ENCODE measurements at places on chromosomes 7 and 10.

DNA sequence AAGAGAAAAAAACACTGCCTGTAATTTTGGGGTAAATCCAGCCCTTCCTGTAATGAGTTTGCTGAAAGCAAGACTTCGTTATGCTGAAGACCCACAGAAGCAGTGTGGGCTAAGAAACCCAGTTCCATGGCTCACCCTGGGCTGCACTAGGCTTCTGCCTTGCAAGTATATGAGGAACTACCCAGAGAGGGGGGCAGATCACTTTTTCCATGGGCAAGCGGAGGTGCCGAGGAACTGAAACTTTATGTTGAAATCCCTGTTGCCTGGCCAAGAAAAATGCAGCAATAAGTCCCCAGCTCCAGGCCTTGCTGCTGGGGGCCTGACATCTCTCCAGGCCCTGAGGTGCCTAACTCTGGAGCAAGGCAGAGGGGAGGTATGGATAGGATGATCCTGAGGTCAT is 8.5 kb downstream of the RASSF4 start:
- DNase-seq, result no peak

DNA sequence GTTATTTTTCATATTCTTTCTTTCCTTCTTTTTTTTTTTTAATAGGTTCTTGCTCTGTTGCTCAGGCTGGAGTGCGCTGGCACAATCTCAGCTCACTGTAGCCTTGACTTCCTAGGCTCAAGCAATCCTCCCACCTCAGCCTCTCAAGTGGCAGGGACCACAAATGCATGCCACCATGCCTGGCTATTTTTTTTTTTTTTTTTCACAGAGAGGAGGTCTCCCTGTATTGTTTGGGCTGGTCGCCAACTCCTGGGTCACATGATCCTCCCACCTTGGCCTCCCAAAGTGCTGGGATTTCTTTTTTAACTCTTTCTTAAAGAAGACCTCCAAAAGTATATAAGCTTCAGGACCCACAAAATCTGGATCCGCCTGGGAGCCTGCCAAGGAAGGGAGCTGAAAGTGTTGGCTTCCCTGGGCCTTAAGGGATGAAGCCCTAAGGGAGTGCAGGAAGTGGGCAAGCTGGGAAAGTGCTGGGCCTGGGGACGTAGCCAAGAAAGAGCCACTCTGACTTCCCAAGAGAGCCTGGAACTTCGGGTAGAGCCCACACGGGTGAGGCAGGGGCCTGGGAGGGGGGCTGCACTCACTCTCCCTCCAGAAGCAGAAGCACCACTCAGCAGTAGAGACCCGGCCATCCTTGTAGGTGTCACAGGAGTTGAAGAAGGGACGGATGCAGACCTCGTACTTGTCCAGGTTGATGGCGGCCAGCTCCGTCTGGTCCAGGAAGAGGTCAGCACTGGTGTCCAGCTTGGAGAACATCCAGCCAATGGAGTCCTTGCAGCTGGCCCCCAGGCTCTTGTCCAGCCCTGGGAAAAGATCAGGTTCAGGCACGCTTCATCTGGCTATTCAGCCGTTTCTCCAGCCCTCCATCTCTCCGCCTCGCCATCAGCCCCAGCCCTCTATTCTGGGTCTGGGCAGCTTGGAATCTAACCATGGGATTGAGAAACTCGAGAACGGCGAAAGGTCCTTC is 21.8 kb downstream of the SPOCK2 start:
- DNase-seq, result no peak

- no peak for DNase-seq
Measured at GRCh38 chr10:86087716-86088115, 278.9 kb downstream of the GRID1 start.

GRCh38 chr10:51141010-51141409 is 66.7 kb downstream of the PRKG1 start:
- no peak for DNase-seq

- no peak for DNase-seq
Measured at GRCh38 chr7:38413784-38414183, 140.3 kb upstream of the TARP start.

DNA sequence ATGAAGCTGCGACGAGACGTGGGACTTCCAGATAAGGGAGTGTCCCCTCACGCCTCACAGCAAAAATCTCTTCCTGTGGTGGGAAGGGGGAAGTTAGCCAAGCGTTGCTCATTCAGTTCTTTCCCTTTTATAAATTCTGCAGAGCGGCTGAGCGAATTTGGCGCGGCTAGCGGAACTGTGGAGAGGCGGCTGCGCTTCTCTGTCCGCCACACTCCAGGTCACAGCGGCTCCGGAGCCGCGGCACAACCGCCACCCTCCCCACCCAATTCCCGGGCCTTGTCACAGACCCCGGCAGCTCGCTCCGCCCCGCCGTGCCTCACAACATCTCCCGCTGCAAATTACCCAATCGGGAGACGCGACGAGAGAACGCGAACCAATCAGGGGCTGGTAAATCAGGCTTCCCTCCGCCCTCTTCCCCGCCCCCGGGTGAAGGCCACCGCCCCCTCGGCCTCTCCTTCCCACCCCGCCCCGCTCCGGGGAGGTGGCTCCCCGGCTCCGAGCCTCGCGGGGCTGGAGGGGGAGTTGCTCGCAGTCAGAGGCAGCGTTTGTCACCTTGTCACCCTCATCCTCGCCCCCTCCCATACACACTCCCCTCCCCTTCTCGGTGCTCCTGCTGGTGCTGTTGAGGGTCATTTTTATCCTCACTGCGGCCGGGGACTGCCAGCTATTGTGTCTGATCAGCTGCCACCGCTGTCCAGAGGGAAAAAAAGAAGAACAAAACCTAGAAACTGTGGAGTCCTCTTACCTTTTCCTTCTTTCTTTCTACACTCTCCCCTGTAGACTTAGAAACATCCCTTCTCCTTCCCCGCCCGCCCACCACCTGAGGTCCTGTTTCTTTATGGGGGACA is 918 bp upstream of the ARHGAP21 start:
- DNase-seq, result peak; percentile 96

DNA sequence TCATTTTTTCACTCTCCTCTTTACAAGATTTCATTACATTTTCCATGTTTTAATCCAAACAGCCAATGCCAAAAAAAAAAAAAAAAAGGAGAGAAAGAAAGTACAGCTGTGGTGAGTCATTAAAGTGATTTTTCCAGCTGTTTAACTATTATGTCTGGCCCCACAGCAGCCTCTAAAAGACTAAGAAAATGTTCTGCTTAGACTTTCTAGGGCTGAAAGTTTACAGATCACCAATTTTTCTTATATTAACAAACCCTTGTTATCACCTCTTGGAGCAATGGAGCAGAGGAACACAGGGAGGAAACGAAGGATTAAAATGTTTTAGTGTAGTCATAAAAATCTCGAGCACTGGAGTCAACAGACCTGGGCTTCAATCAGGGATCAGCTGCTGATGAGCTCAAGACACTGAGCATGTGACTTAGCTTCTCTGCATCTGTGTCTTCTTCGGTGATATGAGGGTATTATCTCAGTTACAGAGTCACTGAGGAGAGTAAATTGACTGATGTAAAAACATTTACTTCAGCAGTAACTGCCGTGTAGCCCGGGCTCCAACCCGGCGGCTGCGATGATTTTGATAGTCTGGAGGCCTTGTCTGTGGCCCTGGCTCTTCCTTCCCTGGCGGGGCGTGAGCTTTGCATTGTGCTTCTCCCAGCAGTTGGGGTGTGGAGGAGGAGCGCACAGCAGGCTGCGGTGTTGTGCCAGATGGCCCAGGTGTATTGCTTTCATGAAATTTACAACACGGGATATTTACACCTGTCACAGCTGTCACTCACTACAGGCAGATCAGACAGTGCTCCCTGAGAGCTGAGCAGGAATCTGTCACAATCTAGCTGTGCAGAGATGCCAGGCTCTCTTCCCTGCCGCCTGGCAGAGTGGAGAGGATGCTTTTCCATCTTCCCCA is 298.3 kb upstream of the FZD8 start:
- DNase-seq, result no peak

DNA sequence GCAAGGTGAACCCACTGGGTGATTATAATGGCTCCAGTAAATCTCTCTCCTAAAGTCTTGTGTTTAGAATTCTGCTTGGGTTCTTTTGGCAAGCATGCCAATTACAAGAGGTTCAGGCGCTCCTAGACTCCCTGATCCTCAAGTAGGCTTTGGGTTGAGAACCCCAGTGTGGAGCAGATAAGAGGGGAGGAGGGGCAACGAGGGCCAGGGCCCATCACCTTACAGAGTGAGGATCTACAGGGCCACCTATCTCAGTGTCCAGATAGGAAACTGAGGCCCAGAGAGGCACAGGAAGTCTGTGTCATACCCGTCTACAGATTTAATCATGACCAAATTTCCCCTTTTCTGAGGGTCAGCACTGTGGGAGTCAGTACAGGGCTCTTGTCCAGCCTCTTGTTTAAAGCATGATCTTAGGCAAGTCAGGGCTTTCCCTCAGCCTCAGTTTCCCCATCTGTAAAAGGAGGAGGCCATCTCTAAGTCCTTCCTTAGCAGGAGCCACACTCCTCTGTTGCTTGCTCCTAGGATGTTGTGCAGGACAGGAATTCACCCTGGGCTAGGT is 4.4 kb downstream of the TACR2 start:
- DNase-seq, result no peak

GRCh38 chr10:9834434-9834833 is 1183.2 kb upstream of the CELF2 start:
- no peak for DNase-seq

- DNase-seq, result no peak
Measured at GRCh38 chr7:27194686-27195379, 5.1 kb downstream of the HOXA13 start.

- DNase-seq, result no peak
Measured at GRCh38 chr10:112791447-112791846, 158.6 kb upstream of the TCF7L2 start.

GRCh38 chr7:113087071-113087998 is 708 bp upstream of the GPR85 start:
- DNase-seq, result no peak

- peak; percentile 34 for DNase-seq
Measured at GRCh38 chr10:35127289-35127891, 744 bp downstream of the CREM start.

GRCh38 chr10:83617692-83618545 is 521.4 kb upstream of the GHITM start:
- DNase-seq, result no peak

DNA sequence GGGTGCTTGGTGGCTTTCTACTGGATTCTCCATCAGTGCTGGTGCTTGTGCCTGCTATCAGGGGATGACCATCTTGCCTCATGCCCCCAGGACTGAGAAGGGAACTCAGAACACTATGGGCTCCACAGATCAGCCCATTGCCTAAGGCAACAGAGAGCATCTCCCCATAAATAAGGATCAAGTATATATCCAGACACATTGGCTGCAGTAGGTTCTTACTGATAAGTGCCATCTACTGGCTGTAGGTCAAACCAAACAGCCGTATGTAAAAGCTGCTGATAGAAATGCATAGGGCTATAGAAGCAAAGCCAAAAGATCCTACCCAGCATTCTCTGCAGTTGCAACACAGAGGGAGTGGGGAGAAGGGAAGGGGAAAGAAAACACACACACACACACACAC is 153.7 kb downstream of the CDK14 start:
- DNase-seq, result no peak

- no peak for DNase-seq
Measured at GRCh38 chr10:19874190-19874589, 58.0 kb downstream of the PLXDC2 start.

GRCh38 chr10:123743441-123744223 is 77.5 kb downstream of the GPR26 start:
- no peak for DNase-seq

- no peak for DNase-seq
Measured at GRCh38 chr10:15943426-15943825, 83.1 kb upstream of the MINDY3 start.

Measured in stimulated activated CD4-positive, alpha-beta T cell treated with anti-CD3 and anti-CD28 coated beads, Interleukin-1b, Interleukin-23, amount 100 ng/mL, for 4 hours (primary cell).